ENCODE measurements at places on chromosomes 2 and 18. TPM values are rescaled to one million over a fixed set of nuclear protein-coding genes. Genes with fewer than 3 reads are reported as not detected.

The TXNL1 gene
- 50.2 TPM for total RNA-seq

The ZNF516 gene
- total RNA-seq: 5.0 TPM

The C2orf66 gene
- 0.33 TPM for total RNA-seq

The SERPINB4 gene
- total RNA-seq: not detected

DNA sequence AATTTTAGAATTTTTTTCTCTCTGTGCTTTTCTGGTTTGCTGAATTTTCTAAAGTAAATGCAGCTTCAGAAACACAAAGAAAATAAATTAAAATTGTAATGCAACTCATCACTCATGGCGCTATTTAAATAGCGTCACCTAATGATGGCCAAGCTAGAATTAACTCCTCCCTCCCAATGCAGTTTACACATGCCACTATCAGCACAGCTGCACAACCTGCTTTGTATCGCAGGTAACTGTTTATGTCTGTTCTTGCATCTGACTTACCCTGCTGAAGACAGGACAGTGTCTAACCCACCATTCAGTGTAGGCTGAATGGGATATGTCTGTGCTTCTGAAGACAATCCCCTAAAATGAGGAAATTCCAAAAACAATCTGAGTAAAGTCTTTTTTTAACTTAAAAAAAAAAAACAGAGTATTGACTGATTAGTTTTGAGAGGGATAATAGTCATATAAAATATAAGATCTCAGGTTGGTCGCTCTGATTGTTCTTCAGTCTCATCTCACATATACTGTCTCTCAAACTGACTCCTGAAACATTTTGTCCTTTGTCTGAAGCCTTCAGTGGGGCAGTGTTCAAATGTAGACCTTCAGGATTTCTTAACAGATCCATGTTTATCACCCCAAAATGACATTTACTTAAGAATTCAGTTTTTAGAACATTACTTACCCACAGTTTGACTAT is 271.4 kb downstream of the ZEB2 start:
- DNase-seq: no peak
- peaks cover 27% of the 10 kb centered on the region for H3K4me1 ChIP-seq
- H3K4me3 ChIP-seq: peak overlapping the region; percentile 6
- no peaks in the 10 kb centered on the region for H3K27me3 ChIP-seq
- H3K27ac ChIP-seq: peak overlapping the region; percentile 80
- peaks cover 35% of the 10 kb centered on the region for H3K36me3 ChIP-seq

DNA sequence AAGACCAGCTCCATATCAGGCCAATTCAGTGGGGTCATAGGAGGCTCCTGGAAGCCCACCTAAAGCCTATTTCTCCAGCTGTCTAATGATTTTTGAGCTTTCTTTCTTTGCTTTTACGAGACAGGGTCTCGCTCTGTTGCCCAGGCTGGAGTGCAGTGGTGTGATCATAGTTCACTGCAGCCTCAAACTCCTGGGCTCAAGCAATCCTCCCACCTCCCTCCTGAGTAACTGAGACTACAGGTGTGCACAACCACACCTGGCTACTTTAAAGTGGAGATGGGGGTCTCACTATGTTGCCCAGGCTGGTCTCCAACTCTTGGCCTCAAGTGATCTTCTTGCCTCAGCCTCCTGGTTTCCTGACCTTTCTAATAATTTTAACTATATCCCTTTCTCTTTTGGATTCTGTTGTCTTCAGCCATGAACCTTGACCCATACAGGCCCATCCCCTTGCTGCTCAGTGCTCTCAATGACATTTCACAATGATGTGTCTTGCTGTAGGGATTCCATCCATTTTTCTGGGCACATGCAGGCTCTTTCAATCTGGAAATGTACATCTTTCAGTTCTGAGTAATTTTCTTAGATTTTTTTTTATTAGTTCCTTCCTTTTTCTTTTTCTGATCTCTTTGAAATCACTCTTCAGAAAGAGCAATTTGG is 29.7 kb downstream of the GNLY start:
- no peak for DNase-seq
- H3K27me3 ChIP-seq: peaks cover 30% of the 10 kb centered on the region
- H3K4me1 ChIP-seq: no peaks in the 10 kb centered on the region
- H3K4me3 ChIP-seq: no peak overlapping the region

DNA sequence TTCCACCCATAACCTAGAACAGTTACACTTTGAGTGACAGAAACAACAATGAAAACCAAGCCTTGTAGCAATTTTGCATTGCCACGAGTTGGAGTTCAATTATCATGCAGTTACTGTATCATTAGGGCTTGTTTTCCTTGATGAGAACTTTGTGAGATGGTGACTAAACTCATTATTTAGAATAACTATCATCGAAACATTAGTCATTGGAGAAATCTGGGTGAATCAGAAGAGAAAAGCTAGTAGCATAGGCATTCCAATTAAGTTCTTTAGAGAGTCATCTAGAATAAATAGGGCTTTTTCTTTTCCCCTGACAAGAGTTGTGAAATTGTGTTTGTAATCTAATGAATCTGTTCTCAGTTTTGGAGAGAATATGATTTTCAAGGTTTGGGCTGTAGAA is 122.8 kb upstream of the DOCK10 start:
- no peak overlapping the region for H3K4me3 ChIP-seq
- DNase-seq: no peak
- H3K27ac ChIP-seq: no peak overlapping the region
- peaks cover 4% of the 10 kb centered on the region for H3K27me3 ChIP-seq

DNA sequence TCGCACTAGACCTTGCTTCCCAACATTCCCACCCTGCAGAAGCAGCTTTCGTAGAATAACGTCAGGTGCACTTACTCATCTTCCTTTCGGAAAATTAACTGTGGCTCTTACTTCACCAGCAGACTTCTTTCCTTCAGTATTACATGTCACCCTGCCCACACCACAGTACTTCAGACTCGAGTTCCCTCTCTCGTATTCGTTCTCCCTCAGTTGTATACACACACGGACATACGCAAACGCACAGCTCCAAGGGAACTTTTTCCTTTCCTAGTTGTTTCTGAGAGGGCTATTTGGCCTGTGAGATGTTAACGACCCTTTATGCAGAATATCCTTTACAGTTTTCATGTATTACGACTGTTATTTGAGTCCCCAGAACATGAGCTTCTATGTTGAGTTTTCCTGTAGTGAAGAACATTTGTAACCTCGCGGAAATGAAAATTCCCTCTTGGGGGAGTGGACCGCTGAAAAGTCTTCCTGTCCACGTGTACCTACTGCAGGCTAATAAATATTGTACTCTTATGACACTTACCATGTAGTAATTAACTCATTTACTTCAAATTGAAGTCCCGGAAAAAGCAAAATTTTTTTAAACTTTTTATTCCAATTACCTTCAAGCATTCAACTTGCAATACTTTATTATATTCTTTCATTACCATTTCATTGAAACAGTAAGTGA is 908 bp downstream of the ERLEC1 start:
- H3K36me3 ChIP-seq: peaks cover 11% of the 10 kb centered on the region
- H3K27ac ChIP-seq: peak overlapping the region; percentile 88
- H3K27me3 ChIP-seq: no peaks in the 10 kb centered on the region
- peak; percentile 18 for DNase-seq
- H3K4me1 ChIP-seq: peaks cover 51% of the 10 kb centered on the region

GRCh38 chr2:85953476-85953875 is 64.7 kb upstream of the ST3GAL5 start:
- DNase-seq: no peak
- H3K4me1 ChIP-seq: peaks cover 8% of the 10 kb centered on the region
- no peaks in the 10 kb centered on the region for H3K36me3 ChIP-seq
- no peak overlapping the region for H3K4me3 ChIP-seq

GRCh38 chr2:136384531-136385303 is 266.8 kb upstream of the CXCR4 start:
- H3K4me3 ChIP-seq: peak overlapping the region; percentile 11
- peaks cover 45% of the 10 kb centered on the region for H3K4me1 ChIP-seq
- peak overlapping the region; percentile 91 for H3K27ac ChIP-seq
- no peaks in the 10 kb centered on the region for H3K36me3 ChIP-seq
- H3K27me3 ChIP-seq: no peaks in the 10 kb centered on the region

GRCh38 chr2:28390746-28391563 is 1.7 kb upstream of the FOSL2 start:
- H3K4me3 ChIP-seq: peak overlapping the region; percentile 91
- H3K27me3 ChIP-seq: no peaks in the 10 kb centered on the region
- DNase-seq: no peak
- H3K4me1 ChIP-seq: peaks cover 26% of the 10 kb centered on the region
- peak overlapping the region; percentile 98 for H3K27ac ChIP-seq

DNA sequence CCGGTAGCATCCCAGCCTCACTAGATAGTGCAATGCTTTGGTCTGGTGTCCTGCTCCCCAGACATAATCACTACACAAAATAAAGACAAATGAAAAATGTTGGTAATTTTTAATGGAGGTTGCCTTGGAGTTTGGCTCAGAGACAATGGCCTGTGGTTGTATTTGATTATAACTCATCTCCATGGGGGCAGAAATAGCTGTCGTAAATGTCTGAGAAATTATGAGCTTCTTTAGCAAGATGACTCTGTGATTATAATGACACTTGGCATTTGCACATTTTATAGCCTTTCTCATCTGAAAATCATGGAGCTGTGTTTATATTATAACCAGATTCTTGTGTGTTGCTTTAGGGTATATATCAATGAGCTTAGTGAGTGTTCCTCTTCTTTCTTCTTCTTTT is 1779.7 kb upstream of the CELF4 start:
- H3K36me3 ChIP-seq: no peaks in the 10 kb centered on the region
- no peaks in the 10 kb centered on the region for H3K27me3 ChIP-seq
- H3K4me1 ChIP-seq: no peaks in the 10 kb centered on the region
- no peak overlapping the region for H3K27ac ChIP-seq

DNA sequence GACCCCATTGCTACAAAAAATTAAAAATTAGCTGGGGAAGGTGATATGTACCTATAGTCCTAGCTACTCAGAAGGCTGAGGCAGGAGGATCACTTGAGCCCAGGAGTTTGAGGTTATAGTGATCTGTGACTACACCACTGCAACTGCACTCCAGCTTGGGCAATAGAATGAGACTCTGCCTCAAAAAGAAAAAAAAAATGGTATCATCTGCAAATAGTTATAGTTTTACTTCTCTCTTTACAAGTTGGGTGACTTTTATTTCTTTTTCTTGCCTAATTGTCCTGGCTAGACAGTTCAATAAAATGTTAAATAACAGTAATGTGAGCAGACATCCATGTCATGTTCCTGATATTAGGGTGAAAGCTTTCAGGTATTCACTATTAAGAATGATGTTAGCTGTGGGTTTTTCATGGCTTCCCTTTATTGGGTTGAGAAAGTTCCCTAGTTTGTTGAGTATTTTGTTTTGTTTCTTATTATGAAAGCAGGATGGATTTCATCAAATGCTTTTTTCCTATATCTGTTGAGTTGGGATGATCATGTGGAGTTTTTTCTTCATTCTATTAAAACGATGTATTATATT is 24.9 kb upstream of the ACOXL start:
- H3K27me3 ChIP-seq: peaks cover 61% of the 10 kb centered on the region
- H3K4me1 ChIP-seq: no peaks in the 10 kb centered on the region

- H3K36me3 ChIP-seq: no peaks in the 10 kb centered on the region
- H3K27me3 ChIP-seq: no peaks in the 10 kb centered on the region
- no peak overlapping the region for H3K27ac ChIP-seq
- DNase-seq: no peak
- no peak overlapping the region for H3K4me3 ChIP-seq
- H3K4me1 ChIP-seq: no peaks in the 10 kb centered on the region
Observed at GRCh38 chr2:23700627-23701026, 226.3 kb downstream of the ATAD2B start.

DNA sequence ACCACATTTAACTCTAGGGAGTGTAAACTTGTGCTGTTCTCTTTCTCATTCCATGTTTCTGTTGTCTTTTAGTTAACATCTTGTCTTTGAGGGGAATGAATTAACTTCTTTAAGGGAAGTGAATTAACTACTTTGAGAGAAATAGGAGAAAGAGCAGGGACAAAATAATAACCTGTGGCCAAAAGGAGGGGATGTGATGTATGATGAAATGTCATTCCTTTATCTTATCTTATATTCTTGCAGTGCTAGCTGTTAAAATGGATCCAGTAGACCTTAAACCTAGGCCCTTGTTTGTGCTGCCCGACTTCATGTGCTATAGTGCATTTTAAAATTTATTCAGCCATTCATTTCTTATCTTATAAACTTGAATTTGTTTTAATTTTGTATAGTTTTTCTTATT is 18.4 kb downstream of the ABI2 start:
- H3K4me3 ChIP-seq: no peak overlapping the region
- no peak for DNase-seq
- no peaks in the 10 kb centered on the region for H3K27me3 ChIP-seq

Measured in activated CD4-positive, alpha-beta memory T cell treated with anti-CD3 and anti-CD28 coated beads, Interleukin-2, amount 10 ng/mL, durations not matched to agents 7 days and 5 days (primary cell).